ENCODE measurements at places on chromosomes 7 and 10.

- no peak for DNase-seq
Measured at GRCh38 chr10:119518936-119519335, 23.6 kb downstream of the RGS10 start.

DNA sequence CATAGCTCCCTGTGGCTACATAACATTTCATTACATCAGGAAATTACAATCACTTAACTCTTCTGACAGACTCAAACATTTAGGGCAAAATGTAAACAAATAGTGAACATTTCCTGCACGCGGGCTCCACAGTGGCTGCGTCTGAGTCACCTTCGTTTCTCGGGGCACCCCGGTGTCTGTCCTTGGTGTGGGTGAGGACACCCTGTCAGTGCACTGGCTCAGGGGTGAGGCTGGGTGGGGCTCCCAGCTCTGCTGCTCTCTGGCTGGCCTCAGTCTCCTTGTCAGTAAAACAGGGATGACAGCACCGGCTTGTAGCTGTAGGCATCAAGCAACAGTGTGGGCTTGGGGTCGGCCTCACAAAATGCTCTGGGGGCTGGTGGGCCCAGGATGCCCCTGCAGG is 237.1 kb upstream of the SHH start:
- no peak for DNase-seq

DNA sequence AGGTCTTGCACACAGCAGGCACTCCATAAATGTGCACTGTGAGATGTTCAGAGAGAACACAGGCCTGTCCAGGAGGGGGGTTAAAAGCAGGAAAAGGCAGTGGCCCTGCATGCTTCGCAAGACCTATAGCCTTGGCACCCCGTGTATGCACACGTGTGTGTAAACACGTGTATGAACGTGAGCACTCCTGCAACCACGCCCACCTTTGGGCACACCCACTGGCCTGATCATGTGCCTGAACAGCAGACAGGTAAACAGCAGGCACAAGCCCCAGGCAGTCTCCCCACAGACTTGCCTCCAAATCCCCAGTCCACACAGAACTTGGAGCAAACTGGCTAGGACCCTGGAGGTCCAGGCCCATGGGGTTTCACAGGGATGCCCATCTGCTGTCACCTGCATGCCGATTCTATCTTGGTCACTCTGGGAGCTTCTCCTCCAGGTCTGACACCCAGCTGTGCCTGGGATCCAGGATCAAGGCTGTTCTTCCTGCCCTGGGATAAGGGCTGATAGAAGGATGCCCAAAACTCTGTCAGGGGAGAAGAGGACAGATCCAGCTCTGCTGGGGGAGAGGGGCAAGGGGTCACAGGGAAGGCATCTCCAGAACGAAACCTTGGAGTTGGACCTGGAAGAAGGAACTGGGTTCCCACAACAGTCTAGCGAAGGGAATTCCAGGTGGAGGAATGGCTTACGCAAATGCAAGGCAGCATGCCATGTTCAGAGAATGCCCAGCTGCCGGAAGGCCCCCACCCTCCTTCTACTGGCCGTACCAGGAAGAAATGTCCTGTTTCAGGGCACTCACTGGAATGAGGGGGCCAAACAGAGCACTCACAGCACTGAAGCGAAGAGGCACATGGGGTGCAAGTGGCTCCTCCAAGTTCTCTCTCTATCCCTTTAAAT is 14.3 kb upstream of the ZMIZ1 start:
- no peak for DNase-seq

DNA sequence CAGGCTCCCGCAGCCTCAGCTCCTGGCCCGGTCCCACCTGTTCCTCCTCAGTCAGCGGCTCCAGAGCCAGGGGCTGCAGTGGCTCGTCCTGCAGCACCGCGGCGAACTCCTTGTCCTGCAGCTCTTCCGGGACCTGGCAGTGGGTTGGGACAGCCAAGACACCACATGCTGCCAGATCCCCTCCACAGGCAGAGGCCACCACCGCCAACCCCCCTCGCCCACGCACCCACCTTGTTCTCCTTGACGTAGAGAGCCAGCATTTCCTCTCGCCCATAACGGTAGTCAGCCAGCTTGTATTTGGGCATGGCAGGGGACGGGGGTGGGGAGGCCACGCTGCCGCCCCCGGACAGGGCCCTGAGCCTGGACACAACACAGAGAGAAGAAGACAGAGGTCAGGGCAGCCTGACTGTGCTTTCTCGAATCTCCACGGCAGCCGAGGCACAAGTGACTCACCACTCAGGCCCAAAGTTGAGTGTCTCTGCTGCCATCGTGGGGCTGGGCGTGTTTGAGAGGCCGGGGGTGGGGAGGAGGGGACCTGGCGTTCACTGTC is 6.2 kb downstream of the GIGYF1 start:
- no peak for DNase-seq

- DNase-seq, result no peak
Measured at GRCh38 chr10:83809001-83809400, 330.3 kb upstream of the GHITM start.

DNA sequence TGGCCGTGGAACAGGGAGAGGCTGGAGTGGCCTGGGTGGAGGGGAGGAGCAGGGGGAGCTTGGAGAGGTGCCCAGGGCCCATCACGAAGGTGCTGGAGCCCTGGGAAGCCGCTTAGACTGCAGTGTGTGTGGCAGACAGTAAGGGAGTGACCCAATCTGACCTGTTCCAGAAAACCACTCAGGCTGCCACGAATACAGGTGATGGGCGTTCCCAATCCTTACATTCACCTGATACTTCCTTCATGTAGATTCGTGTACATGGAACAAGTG is 161.7 kb downstream of the SVIL start:
- DNase-seq, result no peak

DNA sequence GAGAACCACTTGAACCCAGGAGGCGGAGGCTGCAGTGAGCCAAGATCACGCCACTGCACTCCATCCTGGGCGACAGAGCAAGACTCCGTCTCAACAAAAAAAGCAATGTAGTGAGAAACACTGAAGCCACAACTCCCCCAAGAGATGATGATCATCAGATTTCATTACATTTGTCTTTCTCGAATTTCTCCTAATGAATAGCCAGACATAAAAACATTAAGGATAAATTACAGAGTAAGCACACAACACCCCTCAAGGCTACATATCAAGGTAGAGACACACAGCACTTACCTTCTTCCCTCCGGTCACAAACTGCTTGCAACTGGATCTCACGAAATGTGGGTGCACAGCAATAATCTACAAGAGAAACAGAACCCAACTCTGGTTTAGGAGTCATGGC is 91.5 kb downstream of the VPS41 start:
- no peak for DNase-seq

DNA sequence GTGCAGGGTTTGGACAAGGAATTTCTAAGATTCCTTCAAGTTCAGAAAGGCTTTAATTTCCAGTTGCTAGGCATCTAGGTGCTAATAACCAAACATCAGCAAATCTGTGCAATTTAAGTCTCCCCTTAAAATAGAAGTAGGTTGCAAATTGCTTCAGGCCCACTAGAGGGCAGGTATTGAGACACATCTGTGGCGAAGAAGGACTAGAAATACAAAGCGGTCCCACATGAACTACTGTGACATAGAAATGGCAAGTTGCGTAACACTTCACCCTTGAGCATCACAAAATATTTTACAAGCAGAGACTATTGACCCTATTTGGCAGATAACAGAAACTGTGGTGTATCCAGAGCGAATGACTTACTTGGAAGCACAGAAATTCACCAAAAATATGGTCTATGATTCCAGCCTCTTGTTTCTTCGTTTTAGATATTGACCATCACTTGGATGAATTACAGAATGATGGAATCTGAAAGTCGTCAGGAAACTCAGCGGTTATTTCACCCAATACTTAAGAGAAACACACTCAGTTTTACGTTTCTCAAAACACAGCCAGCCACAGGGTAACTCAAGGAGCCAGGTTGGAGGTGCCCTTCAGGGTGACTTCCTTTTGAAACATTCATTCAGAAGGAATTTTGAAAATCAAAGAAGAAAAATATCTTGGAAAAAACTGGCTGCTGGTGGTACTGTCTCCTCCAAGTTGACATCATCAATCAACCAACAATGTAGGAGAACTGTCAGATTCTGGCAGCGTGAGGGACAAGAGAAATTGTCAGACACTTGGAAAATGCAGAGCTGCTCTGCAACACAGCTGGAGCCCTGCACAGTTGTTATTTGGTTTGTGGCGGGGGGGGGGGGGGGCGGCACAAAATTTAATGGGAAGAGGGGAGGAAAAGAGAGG is 256.3 kb upstream of the MINDY3 start:
- DNase-seq, result peak; percentile 47

All from NAMALWA (cell line).